ENCODE measurements at places on chromosomes 16 and 17.

DNA sequence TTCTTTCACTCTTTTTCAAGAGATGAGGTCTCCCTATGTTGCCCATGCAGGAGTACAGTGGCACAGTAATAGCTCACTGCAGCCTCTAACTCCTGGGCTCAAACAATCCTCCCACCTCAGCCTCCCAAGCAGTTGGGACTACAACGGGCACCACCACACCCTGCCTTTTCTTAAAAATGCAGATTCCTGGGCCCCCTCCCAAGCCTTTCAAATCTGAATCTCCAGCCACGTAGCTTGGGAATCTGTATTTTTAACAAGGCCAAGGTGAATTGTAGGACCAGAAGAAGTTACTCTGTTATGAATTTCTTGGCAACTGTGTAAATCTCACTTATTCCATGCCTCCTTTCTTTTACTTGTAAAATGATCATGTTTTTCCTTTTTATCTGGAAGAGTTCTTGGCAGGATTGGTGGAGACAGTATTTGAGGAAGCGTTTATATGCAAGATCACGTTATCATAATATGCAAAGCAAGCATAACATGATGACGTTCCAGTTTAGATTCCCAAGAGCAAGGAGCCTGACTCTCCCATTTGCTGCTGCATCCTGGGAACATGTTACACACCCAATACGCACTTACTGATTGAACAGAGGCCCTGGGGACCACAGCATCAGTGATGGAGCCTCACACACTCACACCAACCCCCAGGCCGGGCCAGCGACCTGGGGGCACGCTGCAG is 44.5 kb downstream of the LITAF start:
- DNase-seq = no peak

DNA sequence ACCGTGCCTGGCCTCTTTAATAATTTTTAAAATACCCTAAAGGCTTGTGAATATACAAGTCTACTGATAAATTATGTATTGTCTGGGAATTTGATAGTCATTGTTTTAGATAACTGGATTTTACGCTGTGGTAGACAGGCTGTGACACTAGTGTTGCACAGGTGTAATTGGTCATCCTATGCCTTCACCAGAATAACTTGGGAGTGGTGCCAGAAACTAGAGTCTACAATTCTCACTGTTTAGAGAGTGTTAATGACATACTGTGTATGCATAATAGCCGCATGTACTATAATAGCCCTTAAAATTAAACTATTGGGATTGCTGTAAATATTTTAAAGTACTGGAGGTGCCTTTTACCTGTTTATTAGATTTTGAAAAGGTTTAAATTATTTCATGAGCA is 11.4 kb downstream of the CNEP1R1 start:
- no peak for DNase-seq

GRCh38 chr16:87581857-87582215 is 20.5 kb upstream of the JPH3 start:
- no peak for DNase-seq

DNA sequence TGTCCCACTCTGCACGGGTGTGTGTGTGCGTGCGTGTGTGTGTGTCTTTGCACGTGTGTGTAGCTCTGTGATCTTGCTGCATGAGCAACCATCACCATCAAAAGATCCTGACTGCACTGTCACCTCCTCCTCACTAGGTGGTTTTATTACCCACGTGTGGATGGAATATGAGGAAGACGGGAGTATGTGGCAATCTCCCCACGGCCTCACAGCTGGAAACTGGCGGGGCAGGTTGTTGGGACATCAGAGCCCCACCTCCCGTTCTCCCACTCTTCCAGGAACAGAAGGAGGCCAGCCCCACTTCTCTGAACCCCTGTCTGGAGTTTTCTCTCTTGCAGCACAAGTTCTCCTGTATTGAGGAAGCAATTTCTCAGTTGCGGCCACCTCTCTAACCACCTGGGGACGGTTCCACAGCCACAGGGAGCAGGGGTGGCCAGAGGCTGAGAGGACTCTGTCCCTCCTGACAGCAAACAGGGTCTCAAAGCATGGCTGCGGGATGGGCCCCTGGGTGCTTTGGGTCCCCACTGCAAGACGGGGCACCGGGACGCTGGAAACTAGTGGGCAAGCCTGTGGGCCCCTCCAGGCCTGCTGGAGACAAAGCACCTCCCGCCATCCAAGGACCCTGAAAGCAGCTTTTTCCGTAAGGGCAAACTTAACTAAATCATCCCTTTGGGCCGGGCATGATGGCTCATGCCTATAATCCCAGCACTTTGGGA is 27.9 kb upstream of the ATP2C2 start:
- DNase-seq = no peak

DNA sequence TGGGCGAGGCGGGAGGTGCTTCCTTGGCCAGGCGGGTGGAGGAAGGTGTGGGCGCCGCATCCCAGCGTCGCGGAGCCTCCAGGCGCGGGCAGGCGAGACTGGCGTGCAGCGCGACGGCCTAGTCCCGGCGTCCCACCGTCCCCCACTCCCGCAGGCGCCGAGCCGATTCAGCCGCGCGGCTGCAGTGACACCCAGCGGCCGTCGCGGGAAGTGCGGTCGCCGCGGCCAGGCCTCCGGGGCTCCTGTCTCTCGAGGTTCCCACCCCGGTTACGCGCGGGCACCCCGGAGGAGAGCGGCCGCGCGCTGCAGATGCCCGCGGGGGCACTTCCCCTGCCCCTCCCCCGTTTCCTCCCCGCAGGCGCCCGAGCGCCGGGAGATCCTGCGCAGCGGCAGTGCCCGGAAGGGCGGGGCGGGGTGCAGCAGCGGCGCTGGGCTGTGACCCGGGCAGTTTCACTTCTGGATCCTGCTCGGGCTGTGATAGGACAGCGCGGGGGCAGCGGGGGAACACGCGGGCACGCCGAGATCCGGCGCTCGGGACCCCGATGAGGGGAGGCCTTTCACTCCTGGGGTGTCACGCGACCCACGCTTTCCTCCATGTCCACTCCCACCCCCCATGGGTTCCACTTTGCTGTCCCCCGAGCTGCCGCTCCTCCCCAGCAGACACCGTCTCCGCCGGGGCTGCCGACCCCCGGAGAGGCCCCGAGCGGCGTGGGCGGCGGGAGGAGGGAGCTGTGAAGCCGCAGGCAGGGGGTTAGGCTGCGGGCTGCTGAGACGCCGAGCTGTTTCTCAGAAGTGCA is 16.6 kb downstream of the GRB7 start:
- DNase-seq = peak; percentile 95

DNA sequence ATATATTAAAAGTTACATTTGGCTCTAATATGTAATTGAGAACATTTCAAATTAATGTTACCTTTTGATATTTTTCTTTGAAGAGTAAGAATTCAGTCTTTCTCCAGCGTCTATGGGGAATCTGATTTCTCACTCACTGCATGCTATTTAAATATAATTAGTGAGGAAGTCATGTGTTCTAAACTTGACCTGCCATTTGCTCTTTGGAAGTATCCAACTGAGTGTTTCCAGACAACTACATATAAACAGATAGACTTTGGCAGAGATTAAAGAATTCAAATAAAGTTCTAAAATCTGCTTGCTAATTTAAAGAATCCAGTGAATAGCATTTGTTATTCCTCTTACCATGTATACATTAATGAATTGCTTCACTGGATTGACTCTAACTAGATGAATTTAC is 23.5 kb downstream of the OMG start:
- no peak for DNase-seq

- no peak for DNase-seq
These were observed 750 bp downstream of the ZFHX3 start for GRCh38 chr16:73047221-73047535.

DNA sequence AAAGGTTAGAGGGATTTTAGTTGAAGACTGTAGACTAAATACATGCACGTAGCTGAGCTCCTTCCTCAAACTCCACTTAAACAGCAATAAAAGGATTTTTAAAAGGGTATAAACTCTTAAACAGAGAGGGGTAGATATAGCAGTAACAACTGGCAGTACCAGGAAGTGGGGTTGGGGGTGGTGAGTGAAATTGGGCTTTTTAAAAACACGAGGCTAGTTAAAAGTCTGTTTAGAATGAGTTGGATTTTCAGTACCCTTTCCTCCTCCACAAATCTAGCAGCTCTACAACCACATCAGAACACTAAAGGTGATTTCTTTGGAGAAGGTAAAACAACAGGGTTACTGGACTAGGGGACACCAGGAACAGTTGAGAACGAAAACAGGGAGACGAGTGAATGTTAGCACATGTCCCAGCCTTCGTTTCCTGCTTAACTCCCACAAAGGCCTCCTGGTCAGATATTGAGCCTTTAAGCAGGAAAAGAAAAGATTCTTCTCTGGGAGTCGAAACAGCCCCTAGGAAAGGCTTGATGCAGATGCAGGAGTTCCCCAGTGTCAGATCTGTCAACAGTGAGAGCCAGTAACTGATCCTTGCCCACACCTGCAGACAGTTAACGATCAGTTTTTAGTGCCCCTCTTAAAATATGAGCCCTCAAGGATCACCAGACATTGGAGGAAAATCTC is 13.8 kb downstream of the NETO2 start:
- DNase-seq = no peak

GRCh38 chr17:77654850-77655249 is 303.7 kb upstream of the TNRC6C start:
- DNase-seq = no peak

- DNase-seq = peak; percentile 35
These were observed at the start of gene MT1E for GRCh38 chr16:56625140-56625942. Gene MT1E (plus strand): TSS chr16:56625781. CDS start chr16:56625852, 71 bp downstream.

GRCh38 chr17:49254066-49254465 is 23.5 kb upstream of the PHOSPHO1 start:
- DNase-seq = no peak

GRCh38 chr17:40542558-40543411 is 22.5 kb downstream of the CCR7 start:
- DNase-seq = no peak

DNA sequence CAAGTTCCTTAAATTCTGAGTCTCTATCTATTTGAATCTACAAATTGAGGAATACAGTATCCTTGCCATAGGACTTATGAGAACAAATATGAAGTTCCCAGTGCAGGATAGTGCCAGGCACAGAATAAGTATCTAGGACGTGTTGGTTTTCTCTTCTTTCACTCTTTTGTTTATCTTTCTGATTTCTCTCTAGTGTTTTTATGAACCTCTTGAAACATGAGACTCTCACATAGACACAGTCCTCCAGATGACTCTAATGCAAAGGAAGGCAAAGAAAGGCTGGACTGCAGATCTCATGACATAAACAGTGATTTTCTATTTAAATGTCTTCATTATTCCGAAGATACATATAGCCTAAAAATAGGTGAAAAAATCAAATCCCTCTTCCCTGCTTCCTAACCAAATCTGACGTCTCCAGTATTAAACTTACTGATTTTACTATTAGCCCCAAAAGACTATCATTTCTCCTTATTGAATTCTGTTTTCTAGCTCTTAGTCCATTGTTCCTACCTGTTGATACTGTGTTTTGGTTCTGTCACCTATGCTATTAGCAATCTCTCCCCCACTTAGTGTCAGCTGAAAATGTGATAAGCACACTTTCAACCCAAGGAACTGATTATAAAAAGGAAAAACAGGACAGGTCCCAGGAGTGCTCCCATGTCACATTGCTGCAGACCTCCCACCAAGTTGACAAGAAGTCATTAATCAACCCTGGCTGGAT is 24.9 kb upstream of the ADAMTS18 start:
- no peak for DNase-seq

DNA sequence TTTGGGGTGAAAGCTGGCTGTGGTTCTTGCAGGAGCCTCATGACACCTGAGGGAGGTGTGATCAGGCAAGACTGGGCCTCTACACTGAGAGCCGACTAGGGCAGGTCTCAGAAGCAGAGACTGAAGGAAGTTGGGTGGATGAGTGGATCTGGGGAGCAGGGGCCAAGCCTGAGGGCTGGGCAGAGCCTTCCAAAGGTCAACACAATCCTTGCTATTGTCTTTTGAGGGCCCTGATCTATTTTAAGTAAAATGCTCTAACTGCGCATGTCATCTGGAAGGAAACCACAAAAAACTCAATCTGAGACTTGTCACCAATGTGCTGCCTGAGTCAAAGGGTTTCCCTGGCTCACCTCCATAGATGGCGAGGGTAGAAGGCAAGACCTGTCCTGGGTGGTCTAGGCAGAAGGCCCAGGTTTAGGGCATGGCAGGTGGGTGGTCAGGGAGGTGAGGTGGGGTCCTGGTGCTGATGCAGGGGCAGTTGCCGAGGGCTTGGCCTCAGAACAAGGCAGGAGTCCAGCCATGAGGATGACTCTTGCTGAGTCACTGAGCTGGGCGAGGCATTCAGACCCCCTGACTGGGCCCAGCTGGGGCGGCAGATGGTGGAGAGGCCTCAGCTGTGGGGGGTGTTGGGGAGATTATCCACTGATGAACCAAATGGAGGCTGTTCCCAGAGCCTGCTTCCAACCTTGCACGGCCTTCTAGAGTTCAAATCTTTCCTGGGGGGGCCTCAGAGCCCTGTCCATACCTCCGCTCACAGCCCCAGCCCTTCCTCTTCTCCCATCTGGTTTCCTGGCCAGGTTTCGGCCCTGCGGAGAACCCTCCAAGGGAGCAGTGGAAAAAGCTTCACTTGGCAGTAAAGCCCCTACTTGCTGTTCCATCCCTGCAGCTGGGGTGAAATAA is 5.1 kb downstream of the MVP start:
- DNase-seq = no peak

GRCh38 chr16:4900036-4900435 is 36.9 kb downstream of the PPL start:
- no peak for DNase-seq

DNA sequence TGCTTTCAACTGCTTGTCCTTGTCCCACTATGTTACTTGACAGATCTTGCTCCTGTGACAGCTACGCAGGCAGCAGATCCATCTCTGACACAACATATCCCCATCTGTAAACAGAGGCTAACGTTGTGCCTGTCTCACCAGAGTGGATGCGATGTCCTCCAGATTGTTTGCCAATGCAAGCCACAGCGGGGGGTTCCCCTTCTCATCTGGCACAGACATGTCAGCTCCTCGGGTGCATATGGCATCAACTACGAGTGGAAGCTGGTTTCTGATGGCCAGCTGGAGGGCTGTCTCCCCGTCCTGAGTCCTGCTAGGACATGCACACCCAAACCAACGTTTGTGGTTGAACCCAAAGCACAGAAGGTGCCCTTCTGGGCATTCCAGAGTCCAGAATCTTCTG is 39.0 kb downstream of the CYB5D2 start:
- DNase-seq = no peak

- no peak for DNase-seq
These were observed 45.8 kb upstream of the CIBAR2 start for GRCh38 chr16:85157813-85158742.
